Hematopoietic multipotent progenitor cell treated with erythropoietin and hydrocortisone succinate and interleukin-3 and kit ligand, for 8 days (in vitro differentiated cells): ENCODE measurements at places on chromosomes 11 and 22.

GRCh38 chr11:2776351-2777061, 76.7 kb upstream of the KCNQ1OT1 start:
- DNase-seq: no peak

DNA sequence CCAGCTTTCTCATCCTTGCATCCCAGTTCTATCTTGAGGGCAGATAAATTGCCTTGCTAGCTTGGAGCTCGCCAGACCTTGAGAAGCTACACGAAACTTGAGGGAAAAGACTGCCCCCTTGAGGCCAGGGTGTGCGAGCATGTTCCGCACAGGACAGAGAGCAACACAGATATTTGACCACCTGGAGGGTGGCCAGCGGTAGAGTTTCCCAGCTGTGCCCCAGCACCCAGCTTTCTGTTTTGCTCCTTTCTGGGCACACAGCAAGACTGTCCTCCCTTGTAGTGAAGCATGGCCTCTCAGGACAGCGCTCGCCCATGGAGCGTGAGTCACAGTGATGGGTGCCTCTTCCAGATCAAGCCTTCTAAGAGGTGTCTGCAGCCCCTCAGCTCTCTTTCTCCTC, 23.5 kb downstream of the SPATA19 start:
- DNase-seq: peak; percentile 52

DNA sequence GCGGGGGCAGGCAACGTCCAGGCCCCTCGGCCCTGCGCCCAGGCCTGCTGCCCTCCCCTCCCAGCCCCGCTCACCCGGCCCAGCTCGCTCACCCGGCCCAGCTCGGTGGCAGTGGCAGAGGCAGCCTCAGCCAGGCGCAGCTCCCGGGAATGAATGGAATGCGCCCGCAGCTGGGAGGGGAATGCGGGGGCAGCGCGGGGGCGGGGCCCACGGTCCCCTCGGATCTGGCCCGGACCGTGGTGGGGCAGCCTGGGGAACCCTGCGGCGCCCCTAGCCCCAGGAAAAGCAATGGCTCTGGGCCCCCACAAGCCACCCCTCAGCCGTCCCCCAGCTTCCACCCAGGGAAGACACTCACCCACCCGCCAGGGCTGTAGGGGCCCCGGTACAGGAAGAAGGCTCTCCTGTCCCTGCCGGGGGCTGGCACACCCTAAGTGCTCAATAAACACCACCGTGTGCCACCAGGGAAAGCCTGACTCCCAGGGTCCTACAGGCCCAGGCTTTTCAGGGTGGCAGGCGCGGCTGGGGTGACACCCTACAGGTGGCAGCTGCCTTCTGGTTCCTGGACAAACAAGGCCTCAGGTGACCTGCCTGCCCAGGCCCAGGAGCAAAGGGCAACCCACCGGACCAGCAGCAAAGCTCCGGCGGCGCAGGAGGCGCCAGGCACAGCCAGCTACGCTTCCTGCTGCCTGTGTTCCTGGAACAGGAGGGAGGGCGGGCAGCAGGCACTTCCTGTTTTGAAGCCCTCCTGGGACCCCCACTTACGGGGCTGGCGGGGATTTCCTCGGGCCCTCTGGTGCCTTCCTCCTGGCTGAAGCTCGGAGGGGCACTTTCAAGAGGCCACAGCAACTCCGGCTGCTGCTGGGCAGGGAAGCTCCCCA, 13.8 kb downstream of the PLXNB2 start:
- no peak for DNase-seq

- no peak for DNase-seq
Measured at GRCh38 chr11:102551169-102551781, 20.7 kb upstream of the MMP7 start.

- DNase-seq: no peak
Measured at GRCh38 chr22:39614442-39614841, 43.9 kb downstream of the CACNA1I start.

- DNase-seq: no peak
Measured at GRCh38 chr11:121634889-121635288, 182.1 kb upstream of the SORL1-AS1 start.

GRCh38 chr11:35139722-35140282, 831 bp downstream of the CD44 start:
- DNase-seq: peak; percentile 40

DNA sequence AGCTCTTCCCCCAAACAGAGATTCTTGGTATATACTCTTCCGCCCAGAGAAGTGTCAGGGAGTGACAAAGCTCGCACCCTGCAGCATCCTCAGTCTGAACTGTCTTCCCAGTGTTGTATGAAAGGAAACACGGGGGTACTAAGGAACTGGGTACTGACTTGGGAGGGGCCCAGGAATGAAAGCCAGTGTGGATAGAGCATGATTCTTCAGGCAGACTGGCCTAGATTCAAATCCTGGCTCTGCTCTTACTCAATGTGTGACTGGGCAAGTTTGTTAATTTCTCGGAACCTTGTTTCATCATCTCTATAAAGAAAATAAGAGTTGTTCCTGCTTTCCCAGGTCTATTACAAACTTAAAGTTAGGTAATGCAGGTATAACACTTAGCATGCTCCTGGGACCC, 266.0 kb upstream of the NARS2 start:
- no peak for DNase-seq

- DNase-seq: peak; percentile 67
Measured at GRCh38 chr22:43148581-43148980, 2.8 kb upstream of the TSPO start.

GRCh38 chr22:43858156-43858895, 4.0 kb downstream of the SULT4A1 start:
- no peak for DNase-seq

DNA sequence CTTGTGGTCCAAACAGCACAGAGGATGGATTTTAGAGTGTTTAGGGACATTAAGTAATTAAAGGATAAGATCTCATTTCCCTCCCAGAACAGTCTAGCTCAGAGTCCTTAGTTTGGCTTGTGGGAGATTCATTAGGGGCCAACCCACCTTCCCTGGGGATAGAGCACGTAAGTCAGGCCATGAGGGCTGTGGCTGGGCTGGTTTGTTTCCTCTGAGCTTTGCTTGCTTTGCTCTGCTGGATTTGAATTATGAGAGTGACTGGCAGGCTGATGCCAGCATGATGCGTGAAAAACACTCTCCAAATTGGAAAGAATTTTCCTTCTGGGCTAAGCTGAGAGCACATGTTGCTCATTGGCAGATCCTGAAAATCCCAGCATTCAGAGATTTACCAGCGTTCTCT, 84.7 kb upstream of the HEPHL1 start:
- no peak for DNase-seq

DNA sequence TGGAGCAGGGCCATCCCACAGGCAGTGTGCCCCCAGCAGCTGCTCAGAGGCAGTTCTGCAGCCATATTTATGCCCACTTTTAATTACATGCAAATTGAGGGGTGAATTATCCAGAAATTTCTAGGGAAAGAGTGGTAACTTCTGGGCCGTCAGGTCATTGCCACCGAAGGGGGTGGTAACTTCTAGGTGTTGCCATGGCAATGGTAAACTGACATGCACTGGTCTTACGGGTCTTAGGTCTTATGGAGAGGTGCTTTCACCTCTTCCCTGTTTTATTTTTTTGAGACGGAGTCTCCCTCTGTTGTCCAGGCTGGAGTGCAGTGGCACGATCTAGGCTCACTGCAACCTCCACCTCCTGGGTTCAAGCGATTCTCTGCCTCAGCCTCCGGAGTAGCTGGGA, 3.8 kb upstream of the TMEM134 start:
- no peak for DNase-seq

- DNase-seq: no peak
Measured at GRCh38 chr11:130122141-130122575, 37.4 kb upstream of the ST14 start.

DNA sequence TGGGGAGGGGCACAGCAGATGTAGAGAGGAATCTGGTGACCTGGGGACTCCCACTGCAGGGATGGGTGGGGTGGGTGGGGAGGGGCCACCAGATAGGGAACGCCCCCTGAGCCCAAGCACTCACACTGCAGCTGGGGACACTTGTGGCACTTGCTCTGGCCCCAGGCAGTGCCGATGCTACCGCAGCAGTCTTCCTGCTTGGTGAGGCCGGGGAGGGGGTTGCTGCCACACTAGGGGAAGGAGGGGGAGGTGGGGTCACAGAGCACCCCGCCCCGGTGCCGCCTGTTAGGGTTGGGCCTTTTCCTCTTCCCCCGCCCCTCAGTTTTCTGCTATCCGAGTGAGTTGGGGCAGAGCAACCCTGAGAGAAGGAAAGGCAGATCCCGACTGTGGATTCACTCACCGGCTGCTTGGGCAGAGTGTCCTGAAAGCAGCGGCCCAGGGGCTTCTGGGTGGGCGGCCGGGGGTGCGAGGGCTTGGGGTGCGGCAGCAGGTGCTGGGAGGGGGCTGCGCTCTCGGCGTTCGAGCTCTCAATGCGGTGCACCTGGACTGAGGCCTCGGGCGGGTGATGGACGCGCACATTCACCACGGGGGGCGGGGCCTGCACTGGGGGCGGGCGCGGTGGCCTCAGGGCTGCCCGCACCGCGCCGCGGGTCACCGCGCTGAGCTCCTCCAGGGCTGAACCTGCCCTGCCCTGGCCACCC, 4.7 kb downstream of the LTBP3 start:
- peak; percentile 83 for DNase-seq

- peak; percentile 81 for DNase-seq
Measured at GRCh38 chr11:72758690-72759389, 6.6 kb upstream of the ARAP1 start.

DNA sequence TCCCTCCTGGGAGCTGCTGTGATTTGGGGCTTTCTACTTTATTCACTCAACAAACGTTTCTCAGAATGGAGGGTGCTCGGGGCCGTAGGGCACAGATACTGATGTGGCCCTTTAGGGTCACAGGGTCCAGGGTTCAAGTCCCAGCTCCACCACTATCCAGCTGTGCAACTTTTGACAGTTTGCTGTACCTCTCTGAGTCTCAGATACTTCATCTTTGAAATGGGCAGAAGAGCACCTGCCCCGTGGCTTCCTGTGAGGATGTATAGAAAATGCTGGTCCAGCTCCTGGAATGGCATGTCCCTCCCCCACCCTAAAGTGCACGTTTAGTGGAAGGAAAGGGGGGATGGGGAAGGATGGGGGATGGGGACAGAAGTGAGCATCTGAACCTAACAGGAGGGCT, 21.9 kb upstream of the PRR5 start:
- no peak for DNase-seq

- no peak for DNase-seq
Measured at GRCh38 chr11:73598719-73599379, 937 bp upstream of the FAM168A start.

GRCh38 chr22:26169315-26170111, at the start of gene SEZ6L:
Gene SEZ6L (plus strand): TSS chr22:26169462. CDS start chr22:26169670, 208 bp downstream.
- no peak for DNase-seq

DNA sequence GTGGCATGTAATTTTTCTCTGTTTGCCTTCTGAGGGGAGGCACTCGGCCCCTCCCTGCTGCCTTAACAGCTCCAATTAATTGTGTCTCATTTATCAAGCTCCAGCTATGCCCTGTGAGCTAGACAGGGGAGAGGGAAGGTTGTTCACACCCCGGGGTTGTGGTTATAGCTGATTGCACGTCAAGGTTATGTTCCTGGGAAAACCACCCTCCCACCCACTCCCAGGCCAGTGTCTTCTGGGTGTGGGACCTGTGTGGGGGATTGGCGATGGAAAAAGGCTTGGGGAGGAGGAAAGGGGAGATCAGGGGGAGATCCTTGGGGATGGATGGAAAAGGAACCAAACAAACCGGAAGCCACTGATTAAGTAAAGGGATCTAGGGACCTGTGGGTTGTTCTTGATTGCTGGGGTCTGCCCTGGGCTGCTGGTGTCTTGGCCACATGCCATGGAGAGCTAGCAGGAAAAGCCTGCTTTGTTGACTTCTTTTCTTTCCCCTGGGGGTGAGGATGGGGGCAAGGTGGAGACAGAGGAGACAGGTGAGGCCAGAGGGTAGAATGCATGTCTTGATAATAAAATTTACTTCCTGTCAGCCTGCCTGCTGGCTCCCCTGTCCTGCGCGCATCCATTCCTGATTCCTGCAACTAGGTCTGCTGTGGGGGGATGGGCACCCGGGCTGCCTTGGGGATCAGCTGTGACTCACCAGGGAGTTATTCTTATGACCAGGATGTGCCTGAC, 13.5 kb upstream of the SORL1-AS1 start:
- no peak for DNase-seq

DNA sequence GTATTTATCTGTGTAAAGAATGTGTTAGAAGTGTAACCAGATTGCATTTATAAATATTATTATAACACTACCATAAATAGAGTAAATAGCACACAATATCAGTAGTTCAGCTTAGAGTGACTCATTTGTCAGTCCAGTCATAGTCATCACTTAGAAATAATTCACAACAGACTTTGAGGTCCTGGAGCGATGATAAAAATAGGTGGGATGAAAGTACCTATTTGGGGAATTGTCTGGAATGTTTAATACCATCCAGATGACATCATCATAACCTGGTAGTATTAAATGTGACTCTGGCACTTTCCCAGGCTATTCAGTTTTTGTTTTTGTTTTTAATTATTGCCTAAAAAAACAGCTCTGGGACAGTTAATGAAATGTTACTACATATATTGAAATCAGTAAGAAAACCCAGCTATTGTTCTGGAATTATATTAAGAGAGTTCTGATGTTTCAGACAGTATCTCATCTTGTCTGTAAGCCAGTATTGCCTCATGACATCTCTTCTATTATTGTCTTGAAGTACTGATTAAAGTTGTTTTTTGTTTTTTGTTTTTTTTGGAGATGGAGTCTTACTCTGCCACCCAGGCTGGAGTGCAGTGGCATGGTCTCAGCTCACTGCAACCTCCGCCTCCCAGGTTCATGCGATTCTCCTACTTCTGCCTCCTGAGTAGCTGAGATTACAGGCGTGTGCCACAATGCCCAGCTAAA, 74.8 kb downstream of the SIK2 start:
- no peak for DNase-seq

GRCh38 chr11:33893711-33894397, 2.0 kb upstream of the LMO2 start:
- DNase-seq: peak; percentile 94

DNA sequence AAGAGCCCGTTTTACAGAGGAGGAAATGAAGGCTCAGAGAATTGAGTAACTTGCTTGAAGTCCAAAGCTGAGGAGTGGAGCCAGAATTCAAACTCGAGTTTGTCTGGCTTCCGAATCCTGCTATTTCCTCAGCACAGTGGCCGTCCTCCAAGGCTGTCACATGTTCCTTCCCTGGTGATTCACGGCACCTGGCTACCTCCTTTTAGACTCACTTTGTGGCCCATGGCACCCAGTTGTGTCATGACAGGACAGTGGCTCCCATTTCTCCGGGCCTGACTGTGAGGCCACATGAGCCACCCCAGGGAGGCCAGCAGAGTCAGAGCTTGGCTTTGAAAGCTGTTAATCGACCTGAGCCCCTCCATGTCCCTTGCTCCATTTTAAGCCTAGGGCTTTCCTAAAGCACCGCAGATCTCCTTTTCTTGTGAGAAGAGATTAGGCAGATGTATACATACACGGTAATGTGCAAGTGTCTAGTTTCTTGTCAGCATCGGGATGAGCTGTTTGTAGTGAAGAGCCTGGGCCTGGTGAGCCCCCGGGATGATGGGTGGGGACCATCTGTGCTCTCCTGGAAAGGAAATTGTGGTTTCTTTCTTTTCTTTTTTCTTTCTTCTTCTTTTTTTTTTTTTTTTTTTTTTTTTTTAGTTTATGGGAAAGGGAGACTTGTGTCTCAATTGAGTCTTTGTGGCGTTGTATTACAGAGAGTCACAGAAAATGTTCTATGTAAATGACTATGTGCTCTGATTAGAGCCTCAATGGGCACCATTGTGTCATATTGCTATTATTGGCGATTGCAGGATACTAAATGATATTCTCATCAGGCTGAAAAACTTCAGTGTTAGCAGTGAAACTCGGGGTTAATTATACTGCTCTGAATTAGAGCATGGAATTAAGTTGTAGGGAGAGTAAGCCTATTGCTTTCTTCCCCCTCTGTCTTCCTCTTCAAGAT, 54.8 kb downstream of the PTPRJ start:
- no peak for DNase-seq
